ENCODE measurements at places on chromosomes 1 and 21.

DNA sequence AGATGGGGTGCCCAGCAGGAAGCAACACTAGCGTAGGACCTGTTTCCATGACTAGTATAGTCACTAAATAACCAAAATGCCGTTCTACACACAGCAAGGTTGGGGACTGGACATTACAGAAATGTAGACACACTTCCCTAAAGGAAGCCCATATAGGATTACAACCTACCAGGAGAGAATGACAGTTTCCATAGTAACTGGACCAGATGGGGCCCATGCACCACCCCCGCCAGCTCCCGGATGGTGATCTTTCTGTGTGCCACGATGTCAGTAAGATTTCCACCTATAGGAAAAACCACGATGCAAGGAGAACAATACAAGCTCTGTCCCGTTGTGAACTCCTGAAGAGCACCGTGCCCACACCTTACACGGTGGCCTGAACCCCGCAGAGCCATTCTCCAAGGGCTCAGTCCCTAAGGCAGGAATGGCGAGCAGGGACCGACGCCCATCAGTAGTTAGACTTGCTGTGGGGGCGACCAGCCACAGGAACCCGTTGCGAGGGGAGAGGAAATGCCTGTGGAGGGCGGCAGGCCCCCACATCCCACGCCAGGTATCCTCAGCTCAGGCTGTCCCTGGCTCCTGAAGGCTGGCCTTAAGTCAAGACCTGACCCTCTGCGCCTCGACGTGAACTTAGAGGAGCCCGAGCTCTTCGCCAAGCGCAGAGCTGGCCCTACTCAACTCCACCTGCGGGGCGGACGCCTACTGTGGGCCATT lies 13.6 kb upstream of the CEP85 start:
- DNase-seq = no peak

DNA sequence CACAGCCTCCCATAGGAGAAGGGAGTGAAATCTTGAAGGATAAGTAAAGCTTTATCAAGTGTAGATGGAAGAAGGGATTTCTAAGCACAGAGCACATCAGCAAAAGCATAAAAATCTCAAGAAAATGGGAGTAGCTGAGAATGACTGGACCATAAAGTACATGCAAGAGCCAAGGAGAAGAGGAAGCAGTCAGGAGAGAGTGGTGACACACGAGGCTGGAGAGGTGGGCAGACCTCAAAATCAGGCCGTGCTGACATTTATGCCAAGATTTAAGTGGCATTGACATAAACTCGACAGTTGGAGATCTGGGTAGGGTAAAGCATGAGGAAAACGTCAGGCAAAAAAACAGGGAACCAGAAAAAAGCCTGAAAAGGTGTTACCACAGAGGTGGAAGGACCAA lies 62.3 kb downstream of the GFI1 start:
- no peak for DNase-seq

DNA sequence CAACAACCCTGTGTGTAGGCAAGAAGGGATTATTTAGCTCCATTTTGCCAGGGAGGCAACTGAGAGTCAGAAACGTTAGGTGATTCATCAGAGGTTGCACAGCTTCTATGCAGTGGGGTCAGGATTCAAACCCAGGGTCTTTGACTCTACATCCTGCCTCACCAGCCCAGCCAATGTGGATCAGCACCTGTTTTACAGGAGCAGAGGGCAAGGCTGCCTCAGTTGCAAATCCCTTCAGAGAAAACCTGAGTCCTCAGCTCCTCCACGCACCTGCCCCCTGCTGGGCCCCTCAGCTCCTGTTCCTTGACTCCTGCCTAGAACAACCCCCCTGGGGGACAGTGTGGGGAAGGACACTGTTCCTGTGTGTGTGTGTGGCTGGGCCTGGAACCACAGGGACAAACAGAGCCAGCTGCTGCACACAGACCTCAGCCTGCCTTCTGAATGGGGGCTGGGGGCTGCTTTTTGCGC lies 61.6 kb downstream of the LRRN2 start:
- DNase-seq = no peak

DNA sequence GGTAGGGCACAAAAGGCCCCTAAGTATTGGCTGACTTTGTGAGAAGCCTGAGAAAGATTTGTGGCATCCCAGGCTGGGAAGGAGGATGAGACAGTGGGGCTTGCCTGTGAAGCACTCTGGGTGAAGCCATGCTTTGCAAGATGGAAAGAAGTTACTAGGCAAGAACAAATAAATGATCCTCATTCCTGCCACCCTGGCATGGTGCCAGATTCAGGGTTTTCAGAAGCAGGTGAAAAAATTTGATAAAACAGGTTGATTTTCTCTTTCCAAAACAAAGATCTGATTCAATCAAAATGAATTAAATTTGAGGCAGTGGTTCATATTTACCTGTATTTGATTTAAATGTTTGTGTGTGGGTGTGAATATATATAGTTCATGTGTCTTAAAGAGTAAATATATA lies 386.9 kb upstream of the PROX1 start:
- DNase-seq = no peak

DNA sequence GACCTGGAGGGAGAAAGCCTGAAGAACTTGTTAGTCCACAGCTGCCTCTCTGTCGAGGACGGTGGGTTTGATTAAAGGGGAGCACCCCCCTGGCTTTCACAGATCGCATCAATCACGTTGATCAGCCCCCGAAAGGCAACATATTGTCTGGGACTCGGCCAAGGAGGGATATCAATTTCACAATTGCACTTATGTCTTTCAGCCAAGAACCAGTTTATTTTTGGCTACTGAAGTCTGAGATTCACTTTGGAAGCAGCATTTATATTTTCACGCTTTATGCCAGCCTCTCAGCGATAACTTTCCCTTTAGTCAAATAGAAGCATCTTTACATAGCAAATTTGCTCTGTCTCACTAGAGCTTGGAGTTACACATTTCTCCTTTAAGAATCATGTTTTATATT lies 253.2 kb upstream of the RRP15 start:
- DNase-seq = no peak

GRCh38 chr1:232322162-232322734 lies 307.7 kb downstream of the SIPA1L2 start:
- DNase-seq = no peak

DNA sequence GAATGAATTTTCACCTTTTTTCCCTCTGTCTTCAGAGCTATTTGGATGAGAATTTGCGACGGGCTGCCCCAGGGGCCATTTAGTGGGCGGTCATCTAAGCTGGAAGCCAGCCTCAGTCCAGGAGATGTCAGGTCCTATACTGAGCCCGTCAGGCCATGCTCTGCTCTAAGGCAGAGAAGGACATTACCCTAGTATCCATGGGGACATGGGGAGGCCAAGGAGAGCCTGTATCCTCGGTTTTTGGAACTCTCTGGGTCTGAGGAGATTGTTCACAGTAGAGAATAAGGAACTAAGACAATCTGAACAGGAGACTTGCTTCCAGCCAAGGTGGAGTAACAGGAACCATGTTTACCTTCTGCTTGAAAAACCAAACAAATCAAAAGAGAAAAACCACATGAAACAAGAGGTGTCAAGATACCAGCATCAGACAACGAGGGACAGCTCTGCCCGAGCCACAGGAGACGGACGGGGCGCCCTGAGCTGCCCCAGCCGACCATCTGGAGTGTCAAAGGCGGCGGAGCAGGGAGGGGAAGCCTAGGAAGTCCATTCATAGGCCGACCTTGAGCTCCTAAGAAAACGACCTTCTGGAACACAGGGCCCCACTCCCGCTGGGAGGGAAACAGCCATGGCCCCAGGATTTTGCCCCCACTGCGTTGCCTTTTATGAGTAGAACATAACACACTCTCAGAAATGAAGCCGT lies 20.0 kb upstream of the ADARB1 start:
- no peak for DNase-seq

- peak; percentile 62 for DNase-seq
Measured at GRCh38 chr1:110312188-110313121, 26.7 kb upstream of the RBM15 start.

DNA sequence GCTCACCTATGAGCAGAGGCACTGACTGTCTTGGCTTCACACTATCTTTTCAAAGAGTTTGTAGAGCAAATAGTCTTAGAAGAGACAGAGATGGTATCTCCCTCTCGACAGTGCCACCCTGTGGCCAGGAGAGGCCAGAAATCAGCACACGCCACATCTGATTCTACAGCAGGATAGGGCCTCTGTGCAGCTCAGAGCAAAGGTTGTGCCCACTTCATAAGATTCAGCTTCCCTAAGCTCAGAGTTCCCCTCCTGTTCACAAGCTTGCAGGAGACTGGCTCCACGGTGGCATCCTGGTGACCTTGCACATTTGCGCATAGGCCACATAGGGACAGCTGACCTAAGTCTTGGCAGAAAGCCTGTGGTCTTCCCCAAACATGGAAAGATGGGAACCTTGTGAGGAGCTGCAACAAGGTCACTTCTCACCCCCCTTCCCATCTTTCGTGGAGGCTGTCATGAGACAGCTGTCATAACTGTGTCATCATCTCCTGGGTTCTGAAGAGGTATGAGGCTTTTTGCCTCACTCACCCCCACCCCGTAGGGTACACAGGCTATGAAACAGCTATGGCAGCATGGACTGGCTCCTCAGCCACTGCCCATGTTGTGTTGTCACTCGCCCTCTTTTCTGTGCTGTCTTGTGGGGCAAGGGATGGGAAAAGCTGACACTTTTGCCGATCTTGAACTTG lies 3.0 kb downstream of the ITLN2 start:
- DNase-seq = peak; percentile 69

GRCh38 chr21:30953605-30954004 lies 72.2 kb upstream of the KRTAP11-1 start:
- no peak for DNase-seq

GRCh38 chr1:1427106-1427819 lies 6.2 kb upstream of the ANKRD65 start:
- peak; percentile 26 for DNase-seq

DNA sequence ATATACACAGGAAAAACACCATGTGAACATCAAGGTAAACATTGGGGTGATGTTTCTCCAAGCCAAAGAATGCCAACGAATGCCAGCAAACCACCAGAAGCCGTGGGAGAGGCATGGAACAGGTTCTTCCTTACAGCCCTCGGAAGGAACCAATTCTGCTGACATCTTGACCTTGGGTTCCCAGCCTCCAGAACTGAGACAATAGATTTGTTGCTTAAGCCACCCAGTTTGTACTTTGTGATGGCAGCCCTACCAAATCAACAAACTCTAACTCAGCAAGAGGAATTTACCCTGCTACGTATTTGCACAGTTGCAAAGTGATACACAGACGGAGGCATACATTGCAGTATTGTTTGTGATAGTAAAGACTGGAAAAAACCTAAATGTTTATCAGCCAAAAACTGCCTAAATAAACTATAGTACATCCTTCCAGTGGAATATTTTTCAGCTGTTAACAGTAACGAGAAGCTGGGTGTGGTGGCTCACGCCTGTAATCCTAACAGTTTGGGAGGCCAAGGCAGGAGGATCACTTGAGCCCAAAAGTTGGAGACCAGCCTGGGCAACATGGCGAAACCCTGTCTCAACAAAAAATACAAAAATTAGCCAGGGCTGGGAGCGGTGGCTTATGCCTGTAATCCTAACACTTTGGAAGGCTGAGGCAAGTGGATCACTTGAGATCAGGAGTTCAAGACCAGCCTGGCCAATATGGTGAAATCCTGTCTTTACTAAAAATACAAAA lies 12.5 kb upstream of the ZC3H12A start:
- no peak for DNase-seq

GRCh38 chr1:204377800-204378668 lies 18.3 kb upstream of the PLEKHA6 start:
- DNase-seq = peak; percentile 42

DNA sequence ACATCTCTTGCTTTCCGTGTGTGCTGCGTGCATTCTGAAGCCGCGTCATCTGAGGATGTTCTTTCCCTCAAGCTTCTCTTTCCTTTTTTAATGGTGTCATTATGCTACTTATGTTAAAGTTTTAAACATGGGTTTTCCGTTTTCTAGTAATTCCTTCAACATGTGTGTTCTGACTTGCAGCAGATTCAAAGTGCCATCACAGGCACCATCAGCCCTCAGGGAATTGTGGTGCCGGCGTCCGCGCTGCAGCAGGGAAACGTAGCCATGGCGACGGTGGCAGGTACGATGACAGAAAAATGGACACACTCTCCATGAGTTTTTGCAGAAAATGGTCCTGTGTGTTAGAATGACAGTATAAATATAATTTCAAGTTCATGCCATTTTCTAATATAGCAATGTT lies 42.4 kb downstream of the PKNOX1 start:
- no peak for DNase-seq

DNA sequence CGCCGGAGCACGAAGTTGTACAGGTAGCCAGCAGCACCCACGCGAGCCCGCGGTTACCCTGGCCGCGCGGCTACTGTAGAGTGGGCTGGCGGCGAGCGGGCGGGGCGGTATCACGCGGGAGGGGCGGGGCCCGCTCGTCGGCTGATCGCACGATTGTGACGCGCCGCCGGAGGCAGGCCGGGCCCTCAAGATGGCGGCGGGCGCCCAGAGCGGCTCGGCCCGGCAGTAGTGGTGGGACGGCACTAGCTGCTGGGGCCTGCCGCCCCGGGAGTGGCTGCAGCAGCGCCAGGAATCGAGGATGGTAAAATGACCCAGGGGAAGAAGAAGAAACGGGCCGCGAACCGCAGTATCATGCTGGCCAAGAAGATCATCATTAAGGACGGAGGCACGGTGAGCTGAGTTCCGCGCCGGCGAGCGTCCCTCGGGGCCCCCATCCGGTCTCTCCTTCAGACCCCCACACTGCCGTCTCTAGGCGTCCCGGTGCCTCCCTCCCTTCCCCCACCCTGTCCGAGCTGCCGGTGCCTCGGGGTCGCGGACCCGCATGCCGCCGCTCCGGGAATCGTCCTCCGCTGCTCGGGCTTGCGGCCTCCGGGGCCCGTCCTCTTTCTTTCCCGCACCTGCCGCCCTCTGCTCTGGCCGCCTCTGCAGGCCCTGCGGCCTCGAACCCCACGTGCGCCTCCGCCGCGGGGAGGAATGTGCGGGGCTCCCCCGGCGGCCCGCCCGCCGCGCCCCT lies 68.3 kb downstream of the SLC35A3 start:
- peak; percentile 89 for DNase-seq

DNA sequence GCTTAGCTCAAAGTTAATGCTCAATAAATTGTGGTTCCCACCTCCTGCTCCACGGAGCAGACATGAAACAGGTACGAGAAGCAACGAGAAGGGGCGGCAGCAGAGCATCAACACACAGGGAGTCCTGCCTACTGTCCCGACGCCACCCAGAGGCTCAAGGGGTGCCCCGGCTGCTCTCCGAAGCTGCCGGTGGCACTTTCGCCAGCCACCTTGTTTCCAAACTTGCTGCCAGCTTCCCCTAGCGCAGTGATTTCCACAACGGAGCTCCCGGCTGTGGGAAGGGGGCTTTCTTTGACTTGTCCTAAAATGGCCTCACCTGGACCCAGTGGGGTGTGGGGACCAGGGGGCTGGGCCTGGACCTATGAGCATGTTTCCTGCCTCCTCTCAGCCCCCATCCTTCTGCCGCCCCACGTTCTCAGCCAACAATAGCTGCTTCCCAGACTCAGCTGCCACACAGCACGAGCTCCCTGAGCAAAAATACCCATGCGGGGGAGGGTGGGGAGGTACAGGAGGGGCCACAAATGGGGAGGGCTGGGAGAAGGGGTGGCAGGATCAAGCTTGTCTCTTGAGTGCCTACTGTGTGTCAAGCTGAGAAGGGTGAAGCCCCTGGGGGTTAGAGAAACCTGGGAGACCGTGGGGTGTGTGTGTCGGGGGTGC lies 35.6 kb upstream of the ECE1 start:
- no peak for DNase-seq

All from activated CD4-positive, CD25-positive, alpha-beta regulatory T cell treated with anti-CD3 and anti-CD28 coated beads, Interleukin-2, amount 50 U/mL, for 72 hours (primary cell).